ENCODE measurements at places on chromosomes 3 and 15.
A peak's percentile ranks its signal among the peaks of the same experiment; 100 is the strongest.

GRCh38 chr3:94001827-94002495 lies 22.0 kb downstream of the ARL13B start:
- no peak for DNase-seq

DNA sequence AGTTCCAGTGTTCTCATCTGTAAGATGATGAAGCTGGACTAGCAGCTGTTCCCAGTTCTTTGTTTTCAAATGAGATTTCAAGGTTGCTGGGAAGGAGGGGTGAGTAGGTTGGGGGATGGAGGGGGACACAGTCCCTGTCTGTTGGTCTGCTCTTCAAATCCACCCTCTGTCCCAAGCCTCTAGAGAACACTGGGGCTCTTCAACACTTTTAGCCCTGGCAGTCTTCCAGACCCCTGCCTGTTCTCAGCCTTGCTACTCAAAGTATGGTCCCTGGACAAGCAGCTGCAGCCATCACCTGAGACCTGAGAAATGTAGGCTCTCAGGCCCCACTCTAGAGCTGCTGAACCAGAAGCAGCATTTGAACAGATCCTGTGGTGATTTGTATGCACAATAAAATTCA lies 41.3 kb downstream of the NEK11 start:
- no peak for DNase-seq

- no peak for DNase-seq
Observed at GRCh38 chr3:18556001-18556408, 130.9 kb upstream of the SATB1 start.

GRCh38 chr15:63155486-63155885 lies 1.8 kb downstream of the RPS27L start:
- DNase-seq: no peak

DNA sequence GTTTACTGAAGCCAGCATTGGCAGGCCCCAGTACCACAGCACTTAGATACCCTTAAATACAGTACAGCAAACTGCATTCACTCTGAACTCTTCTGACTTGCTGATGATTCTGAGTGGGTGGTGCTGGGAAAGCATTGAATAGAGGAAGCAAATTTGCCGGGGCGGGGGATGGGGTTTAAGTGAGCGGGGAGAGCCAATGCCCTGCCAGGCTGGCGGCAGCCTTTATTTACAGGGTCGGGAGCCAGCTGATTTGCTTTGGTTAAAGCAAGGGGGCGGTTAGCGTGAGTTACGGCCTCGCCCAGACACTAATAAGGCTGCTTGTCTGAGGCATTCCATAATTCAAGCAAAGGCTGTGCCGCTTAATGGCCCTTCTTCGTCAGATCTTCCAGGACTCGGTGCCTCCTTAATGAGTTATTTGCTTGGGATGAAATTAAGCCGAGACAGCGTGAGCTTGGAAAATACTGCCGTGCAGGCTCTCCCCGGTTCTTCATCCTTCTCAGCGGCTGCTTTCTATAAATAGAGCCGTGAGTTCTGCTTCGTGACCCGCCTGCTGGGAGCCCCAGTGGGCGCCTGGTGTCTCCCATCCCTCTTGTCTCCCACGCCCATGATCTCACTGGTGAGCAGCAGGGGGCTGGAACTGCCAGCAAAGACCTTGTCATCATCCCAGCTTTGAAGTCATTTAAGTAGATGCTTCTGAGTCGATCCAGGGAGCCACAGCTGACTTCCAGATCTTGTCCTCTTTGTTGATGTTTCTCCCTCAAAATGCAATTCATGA lies 25.8 kb downstream of the SPSB4 start:
- no peak for DNase-seq

DNA sequence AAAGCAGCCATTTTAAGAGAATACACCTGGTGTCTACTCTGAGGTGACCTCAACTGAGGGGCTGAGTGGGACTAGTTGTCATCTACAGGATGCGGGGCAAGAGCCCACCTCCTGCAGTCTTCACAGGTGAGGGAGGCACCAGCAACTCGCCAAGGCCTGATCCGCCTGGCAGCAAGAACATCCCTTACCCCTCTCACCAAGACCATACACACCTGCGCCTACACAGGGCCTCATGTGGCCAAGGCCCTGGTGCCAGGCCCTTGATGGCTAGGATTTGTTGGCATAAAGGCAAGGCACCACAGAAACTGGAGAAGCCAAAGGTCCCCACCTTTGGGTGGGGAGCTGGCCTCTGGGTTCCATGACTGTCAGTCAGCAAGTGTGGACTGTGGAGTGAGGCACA lies 18.4 kb downstream of the ELP6 start:
- DNase-seq: no peak

GRCh38 chr3:45223889-45224727 lies 2.0 kb downstream of the TMEM158 start:
- DNase-seq: no peak

DNA sequence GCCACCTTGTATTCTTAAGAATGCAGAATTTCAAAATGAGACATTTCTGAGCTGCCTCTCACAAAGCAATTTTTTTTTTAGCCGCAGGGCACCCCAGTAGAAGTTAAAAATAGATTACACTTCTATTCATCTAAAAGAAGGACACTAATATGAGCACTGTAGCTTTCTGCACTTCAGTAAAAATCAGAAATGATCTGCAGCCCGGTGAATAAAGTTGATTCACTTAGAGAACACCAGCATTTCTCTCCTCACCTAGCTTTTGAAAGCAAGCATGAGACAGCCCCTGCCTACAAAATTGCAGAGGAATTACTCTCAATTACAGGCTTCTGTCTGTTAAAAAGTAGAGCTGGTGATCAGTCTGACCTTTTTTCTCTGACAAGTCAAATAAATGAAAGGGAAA lies 1062.4 kb downstream of the FHIT start:
- DNase-seq: no peak

- DNase-seq: peak; percentile 96
Observed at GRCh38 chr15:72375846-72376581, at the start of gene HEXA. Gene HEXA, minus strand, starts transcription at chr15:72376014. Its CDS starts 42 bp downstream, at chr15:72375972.

GRCh38 chr3:164479406-164479805 lies 598.9 kb downstream of the SI start:
- DNase-seq: no peak

DNA sequence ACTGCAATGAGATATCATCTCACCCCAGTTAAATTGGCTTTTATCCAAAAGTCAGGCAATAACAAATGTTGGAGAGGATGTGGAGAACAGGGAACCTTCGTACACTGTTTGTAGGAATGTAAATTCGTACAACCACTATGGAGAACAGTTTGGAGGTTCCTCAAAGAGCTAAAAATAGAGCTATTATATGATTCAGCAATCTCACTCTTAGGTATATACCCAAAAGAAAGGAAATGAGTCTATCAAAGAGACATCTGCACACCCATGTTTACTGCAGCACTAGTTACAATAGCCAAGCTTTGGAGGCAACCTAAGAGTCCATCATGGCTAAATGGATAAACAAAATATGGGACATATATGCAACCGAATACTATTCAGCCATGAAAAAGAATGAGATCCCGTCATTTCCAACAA lies 68.0 kb upstream of the HES1 start:
- DNase-seq: no peak

GRCh38 chr15:49115062-49115461 lies 40.3 kb downstream of the COPS2 start:
- DNase-seq: no peak

- DNase-seq: no peak
Observed at GRCh38 chr3:158768881-158769543, 32.8 kb upstream of the MFSD1 start.

GRCh38 chr15:33912326-33912725 lies 56.0 kb upstream of the CHRM5 start:
- no peak for DNase-seq

GRCh38 chr3:64133272-64133671 lies 92.0 kb downstream of the PRICKLE2 start:
- DNase-seq: no peak

GRCh38 chr15:71494563-71495397 lies 315.6 kb upstream of the NR2E3 start:
- no peak for DNase-seq

All from CD4-positive, alpha-beta T cell treated with Interleukin-17A for 1 hour (primary cell).